A549 treated with Mapracorat at 1 μM for 4 hours (cell line): ENCODE measurements at places on chromosomes 4 and X. TPM values are rescaled to one million over a fixed set of nuclear protein-coding genes. Genes with fewer than 3 reads are reported as not detected.

Gene MMGT1
- 15.8 to 19.2 TPM (median 17.6 TPM) in 5 replicates for total RNA-seq

Gene CD38
- total RNA-seq, result 9.6 to 16.6 TPM (median 13.3 TPM) in 5 replicates

Gene RAB9B
- 0.04 TPM in 1 of 5 replicates, not detected in the others for total RNA-seq

Gene PPAT
- 14.9 to 18.5 TPM (median 15.8 TPM) in 5 replicates for total RNA-seq

Gene TENM3
- total RNA-seq, result 0.86 to 1.9 TPM (median 1.5 TPM) in 5 replicates

Gene AMMECR1
- 5.9 to 7.2 TPM (median 6.2 TPM) in 5 replicates for total RNA-seq

Gene EDNRA
- 0.11 to 0.32 TPM (median 0.30 TPM) in 5 replicates for total RNA-seq

Gene MXRA5
- not detected in 5 replicates for total RNA-seq
